ENCODE measurements at places on chromosomes 6 and 20. TPM values are rescaled to one million over a fixed set of nuclear protein-coding genes. Genes with fewer than 3 reads are reported as not detected.

DNA sequence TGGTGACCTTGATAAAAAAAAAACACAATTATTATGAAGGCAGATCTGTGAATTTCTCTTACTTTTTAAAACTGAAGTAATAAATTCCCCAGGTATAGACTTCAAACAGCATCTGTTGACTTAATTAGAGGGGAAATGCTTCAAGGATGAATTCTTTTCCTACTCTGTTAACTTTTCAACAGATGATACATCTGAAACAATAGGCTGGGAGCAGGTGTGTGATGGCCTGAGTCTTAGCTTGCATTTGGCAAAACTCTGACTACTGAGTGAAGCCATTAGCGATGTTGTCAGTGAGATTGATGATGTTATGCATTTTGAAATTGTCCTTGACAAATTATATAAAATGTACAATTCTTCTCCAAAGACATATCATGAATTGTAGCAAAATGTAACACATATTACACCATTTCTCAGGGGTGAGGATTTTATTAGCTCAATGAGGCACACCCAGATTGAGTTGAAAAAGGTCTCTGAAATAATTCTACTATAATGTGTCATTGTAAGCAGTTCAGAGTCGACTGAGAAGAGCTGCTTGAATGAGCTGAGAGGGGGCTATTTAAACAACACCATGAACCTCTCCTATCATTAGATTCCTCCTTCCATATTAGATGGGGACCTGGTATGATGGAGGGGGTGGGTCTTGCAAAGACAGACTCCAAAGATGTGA lies 39.6 kb upstream of the OGFRL1 start:
- H3K36me3 ChIP-seq: no peaks in the 10 kb centered on the region
- H3K4me1 ChIP-seq: peaks cover 32% of the 10 kb centered on the region
- DNase-seq: no peak
- H3K4me3 ChIP-seq: no peak overlapping the region

- H3K27ac ChIP-seq: no peak overlapping the region
- no peak for DNase-seq
- no peak overlapping the region for H3K4me3 ChIP-seq
Observed at GRCh38 chr20:8807480-8808201, 261.2 kb upstream of the PLCB4 start.

DNA sequence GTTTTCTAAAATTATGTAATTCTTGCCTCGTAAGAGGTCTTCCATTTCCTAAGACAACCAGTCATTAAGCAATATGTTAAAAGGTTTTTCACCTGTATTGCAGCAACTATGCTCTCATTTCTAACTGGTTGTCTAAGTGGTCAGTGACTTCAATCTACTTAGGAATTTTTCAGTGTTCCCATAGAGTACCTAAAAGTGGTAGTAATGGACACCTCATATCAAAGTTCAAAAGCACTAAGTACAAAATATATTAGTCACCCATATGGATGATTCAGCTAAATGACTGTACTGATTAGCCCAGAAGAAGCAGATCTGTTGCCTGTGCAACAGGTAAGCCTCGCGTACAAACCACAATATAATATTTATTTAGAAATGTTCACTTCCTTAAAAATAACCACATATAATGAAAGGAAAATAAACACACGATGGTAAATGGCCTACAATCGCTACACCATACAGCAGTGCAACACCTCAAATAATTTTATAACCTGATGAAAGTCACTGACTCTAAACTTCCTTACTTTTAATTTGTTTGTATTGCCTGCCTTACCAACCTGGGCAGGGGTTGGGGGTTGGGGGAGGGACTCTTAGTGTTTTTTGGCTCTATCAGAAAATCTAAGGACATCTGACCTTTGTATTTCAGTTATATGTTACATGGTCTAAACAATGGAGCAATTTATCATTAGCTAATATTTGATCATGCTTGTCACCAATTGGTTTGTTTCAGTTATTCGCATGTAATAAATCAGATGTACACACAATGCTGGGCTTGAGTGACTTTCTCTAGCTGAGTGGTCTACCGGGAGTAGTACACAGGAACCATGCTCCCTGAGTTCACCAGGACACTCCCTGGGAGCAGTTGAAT lies 105.9 kb downstream of the HIVEP2 start:
- DNase-seq: peak; percentile 77
- H3K4me1 ChIP-seq: peaks cover 48% of the 10 kb centered on the region
- peak overlapping the region; percentile 87 for H3K27ac ChIP-seq
- H3K4me3 ChIP-seq: peak overlapping the region; percentile 55
- peaks cover 7% of the 10 kb centered on the region for H3K36me3 ChIP-seq

RAET1L gene
- 1.2 TPM for total RNA-seq
